ENCODE measurements at places on chromosomes 1 and 21. TPM values are rescaled to one million over a fixed set of nuclear protein-coding genes. Genes with fewer than 3 reads are reported as not detected.

The ADCY10 gene
- total RNA-seq = 0.38 TPM

DNA sequence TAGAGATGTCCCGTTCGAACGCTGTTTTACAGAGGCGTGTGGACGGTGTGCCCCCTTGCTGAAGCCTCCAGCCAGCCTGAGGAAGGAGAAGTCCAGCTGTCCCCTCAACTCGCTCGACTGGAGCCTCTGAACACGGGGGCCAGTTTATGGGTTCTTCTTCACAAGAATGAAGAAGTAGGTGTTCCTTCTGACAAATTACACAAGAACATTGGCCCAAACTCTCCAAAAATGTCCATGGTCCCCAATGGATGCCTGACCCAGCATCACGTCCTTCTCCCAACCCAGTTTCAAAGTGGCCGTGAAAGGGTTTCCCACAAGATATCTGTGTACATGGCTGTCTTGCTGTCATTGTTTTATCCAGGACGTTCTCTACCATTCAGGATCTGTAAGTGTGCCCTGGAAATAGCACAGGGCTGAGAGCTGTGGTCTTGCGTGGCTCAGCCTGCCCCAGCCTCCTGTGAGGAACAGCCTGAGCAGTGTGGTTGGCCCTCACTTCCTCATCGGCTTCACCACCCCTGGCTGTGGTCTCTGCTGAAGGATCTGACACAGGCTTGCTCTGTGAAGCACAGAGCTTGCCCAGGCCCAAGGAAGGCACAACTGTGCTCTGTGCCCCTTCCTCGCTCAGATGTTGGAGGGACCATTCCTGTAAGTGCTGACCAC, 1.0 kb upstream of the S100B start:
- peak; percentile 87 for DNase-seq

- peak; percentile 84 for DNase-seq
Observed at GRCh38 chr1:203744075-203744972, 20.7 kb upstream of the LAX1 start.

The ARTN gene
- total RNA-seq = 2.5 TPM

- peak; percentile 87 for DNase-seq
Observed at GRCh38 chr21:37073417-37074196, 553 bp downstream of the TTC3 start.

DNA sequence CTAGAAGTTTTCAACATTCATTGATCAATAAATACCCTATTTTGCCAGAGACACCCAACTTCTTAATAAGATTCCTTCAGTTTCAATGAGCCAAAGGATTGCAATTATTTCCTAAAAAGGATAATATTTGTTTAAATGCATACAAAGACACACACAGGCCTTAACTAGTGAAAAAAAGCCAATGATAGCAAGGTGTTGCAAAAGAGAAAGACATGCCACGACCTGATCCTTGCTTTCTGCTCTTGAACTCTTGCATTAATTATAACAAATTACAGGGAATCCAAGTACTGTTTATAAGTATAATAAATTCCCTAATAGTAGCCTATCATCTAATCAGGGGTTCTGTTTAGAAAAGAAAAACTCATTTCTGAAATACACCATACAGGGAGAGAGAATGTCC, 131.1 kb downstream of the PTPN14 start:
- DNase-seq = no peak

DNA sequence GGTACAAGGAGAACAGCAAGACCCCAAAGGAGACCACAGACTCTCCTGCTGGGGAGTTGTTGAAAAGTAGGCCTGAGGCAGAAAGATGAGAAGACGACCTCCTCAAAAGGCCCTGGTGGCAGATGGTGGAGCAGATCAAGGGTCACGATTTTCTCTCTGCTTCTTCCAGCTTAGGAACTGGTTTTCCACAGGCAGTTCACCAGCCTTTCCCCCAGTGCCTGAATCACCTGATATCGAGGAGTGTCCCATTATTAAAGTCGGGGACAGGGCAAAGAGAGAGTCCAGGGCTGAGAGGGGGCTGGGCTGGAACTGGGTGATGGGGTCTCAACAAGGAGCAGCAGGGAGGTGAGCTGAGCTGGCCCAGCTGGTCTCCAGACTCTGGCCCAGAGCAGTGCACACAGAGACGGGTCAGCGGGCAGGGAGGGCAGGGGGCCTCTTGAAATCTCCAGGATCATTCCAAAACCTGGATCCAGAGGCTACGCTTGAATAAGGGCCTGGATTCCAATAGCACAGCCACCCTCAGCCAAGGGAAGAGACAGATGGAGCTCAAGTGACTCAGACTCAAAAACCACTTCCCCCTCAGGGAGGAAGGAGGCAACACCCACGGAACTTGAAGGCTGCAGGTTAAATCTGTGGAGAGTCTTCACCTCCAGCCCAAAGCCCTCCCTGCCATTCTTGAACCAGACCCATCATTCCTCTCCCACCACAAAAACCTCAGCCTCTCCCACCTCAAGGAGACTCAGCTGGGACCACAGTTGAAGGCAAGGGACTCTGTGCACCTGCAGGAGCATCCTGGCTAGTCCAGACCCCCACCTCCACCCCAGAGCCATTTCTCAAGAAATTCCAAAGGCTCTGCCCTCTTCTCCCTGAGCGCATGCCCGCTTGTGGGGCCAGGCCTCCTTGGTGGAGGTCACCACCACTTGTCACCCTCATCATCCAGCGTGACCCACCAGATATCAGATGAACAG, at the start of gene S100A5:
TSS of gene S100A5 (minus strand) at position 541 of the 968 bp plus-strand sequence. CDS start 743 bp downstream, outside the sequence.
- peak; percentile 49 for DNase-seq

- peak; percentile 77 for DNase-seq
Observed at GRCh38 chr1:55057270-55057955, 18.1 kb downstream of the PCSK9 start.

- no peak for DNase-seq
Observed at GRCh38 chr1:242428399-242429190, 95.9 kb downstream of the PLD5 start.

The DNAJB4 gene
- 229 TPM for total RNA-seq

GRCh38 chr1:79899914-79900313, 893.4 kb upstream of the ADGRL4 start:
- DNase-seq = no peak

The NPHS2 gene
- not detected for total RNA-seq

GRCh38 chr21:42389449-42389835, 6.4 kb downstream of the TMPRSS3 start:
- peak; percentile 58 for DNase-seq

GRCh38 chr1:36594023-36594422, 111.3 kb upstream of the CSF3R start:
- no peak for DNase-seq

The S100A7A gene
- not detected for total RNA-seq

The KIRREL1 gene
- 57.9 TPM for total RNA-seq

The LENEP gene
- total RNA-seq = not detected

The TGFBR3 gene
- total RNA-seq = 106 TPM

DNA sequence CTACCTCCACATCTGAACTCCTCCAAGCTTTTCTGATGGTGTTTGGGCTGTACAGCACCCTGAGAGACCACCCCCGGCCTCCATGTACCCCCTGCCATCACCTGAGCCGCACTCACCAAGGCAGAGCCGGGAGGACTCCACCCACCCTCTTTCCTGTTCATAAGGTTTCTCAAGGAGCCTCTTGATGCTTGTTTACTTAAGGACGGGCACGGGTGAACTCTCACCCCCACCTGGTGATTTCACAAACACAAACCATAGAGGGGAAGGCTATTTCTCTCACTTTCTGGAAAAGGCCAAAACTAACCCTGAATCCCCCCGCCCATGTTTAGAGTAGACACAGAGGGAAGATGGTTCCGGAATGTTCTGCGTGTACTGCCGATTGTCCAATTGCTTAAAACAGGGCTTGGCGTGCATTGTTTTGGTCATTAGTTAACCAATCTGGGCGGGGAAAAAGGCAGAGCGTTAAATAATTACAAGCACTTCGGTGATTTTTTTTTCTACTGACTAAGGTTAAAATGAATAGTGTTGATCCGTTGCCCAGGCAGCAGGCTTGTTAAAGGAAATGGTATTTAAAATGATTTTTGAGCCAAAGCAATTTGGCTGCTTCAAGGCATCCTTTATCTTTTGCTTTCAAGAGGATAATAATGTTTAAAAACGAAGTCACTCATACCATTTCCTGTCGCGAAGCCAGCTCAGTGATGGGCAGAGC, 279.8 kb upstream of the VAMP3 start:
- no peak for DNase-seq

DNA sequence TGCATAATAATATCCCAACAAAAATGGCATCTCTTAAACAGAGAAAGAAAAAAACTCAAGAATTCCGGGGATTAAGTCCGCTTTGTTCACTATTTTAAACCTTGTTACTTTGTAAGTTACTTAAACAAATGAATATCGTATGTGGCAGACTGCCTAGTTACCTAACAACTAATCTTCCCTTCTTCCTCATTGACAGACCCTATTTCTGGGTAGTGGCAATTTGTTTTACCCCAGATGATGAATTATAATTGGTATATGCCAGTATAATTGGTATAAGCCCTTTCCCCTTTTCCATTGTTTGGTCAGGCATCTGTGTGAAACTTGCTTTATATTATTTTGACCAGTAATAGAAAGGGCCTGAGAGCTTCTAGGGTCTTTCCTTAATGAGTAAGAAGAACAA, 52.4 kb downstream of the CDC42BPA start:
- no peak for DNase-seq

The TNFRSF18 gene
- total RNA-seq = 0.93 TPM

The ADAMTS5 gene
- 20.4 TPM for total RNA-seq

DNA sequence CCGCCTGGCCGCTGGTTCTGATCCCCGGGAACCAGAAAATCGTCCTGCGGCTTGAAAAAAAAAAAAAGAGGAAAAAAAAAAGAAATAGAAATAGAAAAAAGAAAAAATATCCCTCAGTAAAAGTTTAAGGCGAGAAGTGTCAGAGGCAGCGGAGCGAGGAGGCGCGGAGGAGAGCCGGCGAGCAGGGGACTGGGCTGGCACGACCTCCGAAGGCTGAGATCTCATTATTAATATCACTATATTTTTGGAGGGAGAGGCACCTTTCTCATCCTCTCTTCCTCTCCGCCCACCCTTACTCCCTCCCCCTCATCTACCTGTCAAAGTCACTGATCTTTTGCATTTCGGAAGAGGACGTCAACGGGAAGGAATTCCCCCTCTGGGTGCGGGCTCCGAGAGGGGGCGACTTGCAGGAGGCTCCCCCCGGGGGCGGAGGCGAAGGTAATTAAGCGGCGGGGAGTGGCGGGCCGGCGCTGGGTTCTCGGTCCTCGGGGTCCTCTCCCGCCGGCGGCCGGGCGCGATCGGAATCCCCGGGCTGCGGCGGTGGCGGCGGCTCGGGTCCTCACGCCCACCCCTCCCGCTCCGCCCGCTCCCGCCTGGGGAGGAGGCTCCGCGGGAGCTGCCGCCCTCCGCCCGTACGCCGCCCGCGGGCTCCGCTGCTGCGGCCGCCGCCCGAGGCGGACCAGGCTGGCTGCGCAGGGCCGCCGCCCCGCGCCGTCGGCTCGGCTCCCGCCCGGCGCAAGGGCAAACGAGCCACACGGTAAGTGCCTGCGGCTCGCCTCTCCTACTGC, at the start of gene NTNG1:
TSS of gene NTNG1 (plus strand) at position 337 of the 788 bp plus-strand sequence.
- DNase-seq = peak; percentile 78

DNA sequence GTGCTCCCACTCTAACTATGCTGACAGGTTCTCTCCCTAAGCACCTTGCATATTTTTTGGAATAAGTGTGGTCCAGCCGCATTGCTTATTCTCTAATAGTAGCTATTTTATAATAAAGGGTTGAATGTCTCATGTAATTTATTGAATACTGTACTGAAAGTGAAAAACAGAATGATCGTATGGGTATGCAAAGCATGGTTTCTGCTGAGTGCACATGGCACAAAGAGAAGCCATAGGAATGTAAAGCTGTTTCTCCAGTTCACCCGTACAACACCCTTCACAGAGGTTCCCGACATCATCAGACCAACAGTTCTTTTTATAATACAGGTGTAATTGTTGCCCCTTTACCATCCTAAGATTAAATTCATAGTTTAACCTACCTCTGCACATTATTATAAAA, 8.9 kb upstream of the HAO2 start:
- DNase-seq = no peak

DNA sequence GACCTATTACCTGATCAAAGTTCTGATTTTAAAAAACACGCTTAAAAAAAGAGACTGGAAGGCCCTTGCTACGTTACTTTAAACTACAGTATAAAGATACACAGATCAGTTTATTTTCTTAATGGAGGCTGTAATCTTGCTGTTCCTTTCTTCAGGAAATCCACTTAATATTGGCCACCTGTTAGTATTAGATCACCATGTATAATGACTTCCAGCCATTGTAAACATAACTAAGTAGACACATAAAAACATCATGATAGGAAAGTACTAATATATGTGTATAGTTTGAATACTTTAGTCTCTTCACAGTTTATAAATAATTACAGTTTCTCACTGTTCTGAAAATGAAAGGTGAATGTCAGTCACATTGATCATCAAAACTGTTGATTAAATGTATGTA, 68.6 kb downstream of the ADGRL2 start:
- no peak for DNase-seq

The SLAMF8 gene
- 4.8 TPM for total RNA-seq

DNA sequence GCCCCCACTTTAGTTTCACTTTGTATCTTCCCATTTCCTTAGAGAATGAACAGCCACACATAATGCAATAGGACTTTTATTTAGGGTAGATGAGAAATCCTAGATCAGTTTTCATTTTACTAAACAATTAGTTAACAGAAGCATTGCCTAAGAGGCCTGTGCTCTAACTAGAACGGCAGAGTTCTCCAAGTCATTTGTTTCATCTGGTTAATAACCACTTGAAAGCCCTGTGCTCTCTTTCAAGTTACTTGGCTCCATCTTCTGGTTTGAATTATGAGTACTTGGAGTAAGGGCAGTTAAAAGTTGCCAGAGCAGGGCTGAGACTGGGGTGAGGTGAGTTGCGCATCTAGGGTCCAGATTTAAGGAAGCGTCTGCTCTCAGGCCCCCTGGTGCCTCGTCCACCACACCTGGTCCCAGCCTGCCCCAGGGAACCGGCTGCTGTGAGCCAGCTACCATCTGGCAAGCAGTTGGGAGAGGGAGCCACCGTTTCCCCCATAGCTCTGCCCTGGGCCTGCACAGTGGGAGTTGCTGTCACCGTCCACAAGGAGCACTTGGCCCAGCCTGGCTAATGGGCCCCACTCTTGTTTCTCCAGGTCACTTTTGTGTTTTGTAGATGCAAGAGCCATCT, 18.1 kb upstream of the SLC44A3 start:
- peak; percentile 83 for DNase-seq

The RNU1-3 gene
- total RNA-seq = 12,584 TPM

GRCh38 chr21:29385934-29386520, 87.3 kb downstream of the BACH1 start:
- no peak for DNase-seq

GRCh38 chr1:2444138-2444591, 31.8 kb upstream of the PEX10 start:
- no peak for DNase-seq

DNA sequence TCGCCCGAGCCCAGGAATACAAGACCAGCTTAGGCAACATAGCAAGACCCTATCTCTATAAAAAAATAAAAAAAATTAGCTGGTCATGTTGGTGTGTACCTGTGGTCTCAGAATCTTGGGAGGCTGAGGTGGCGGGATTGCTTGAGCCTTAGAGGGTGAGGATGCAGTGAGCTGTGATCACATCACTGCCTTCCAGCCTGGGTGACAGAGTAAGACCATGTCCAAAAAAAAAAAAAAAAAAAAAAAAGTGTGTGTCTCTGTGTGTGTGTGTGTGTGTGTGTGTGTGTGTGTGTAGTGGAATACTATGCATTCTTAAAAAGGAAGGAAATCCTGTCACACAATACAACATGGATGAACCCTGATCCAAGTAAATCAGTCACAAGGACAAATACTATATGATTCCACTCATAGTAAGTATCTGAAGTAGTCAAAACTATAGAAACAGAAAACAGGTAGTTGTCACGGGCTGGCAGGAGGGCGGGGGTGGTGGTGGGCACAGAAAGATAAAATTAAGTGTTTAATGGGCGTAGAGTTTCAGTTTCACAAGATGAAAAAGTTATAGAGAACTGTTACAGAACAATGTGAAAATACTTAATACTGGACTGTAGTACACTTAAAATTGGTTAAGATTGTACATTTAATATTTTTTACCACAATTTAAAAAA, 47.8 kb downstream of the SELENOF start:
- no peak for DNase-seq
